Right ventricle myocardium superior (tissue), 1 donor: ENCODE measurements at places on chromosomes 2 and 18. TPM values are rescaled to one million over a fixed set of nuclear protein-coding genes. Genes with fewer than 3 reads are reported as not detected.
A peak's percentile ranks its signal among the peaks of the same experiment; 100 is the strongest.

GRCh38 chr18:74479486-74480148, 16.5 kb upstream of the CNDP2 start:
- DNase-seq = no peak

- no peak for DNase-seq
These were observed 1116.9 kb upstream of the CNTNAP5 start for GRCh38 chr2:122908159-122908558.

GRCh38 chr2:179461420-179461819, 196.8 kb upstream of the SESTD1 start:
- DNase-seq = no peak

DNA sequence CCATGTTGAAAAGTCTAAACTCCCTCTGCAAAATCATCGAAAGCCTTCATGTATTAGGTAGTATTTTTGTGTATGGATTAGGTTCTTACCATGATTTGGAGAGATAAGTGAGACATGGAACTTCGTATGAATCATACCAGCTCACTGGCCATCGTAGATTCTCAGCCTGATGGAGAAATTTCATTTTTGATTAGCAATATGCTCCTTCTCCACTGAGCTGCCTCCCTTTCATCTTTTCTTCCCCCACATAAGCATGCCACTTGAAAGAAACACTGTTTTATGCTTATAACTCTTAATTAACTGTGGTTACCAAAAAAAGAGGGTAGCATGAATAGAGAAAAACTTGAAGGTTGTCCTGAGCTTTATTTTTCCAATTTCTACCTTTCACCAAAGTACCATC, 111.9 kb downstream of the NCK2 start:
- DNase-seq = no peak

DNA sequence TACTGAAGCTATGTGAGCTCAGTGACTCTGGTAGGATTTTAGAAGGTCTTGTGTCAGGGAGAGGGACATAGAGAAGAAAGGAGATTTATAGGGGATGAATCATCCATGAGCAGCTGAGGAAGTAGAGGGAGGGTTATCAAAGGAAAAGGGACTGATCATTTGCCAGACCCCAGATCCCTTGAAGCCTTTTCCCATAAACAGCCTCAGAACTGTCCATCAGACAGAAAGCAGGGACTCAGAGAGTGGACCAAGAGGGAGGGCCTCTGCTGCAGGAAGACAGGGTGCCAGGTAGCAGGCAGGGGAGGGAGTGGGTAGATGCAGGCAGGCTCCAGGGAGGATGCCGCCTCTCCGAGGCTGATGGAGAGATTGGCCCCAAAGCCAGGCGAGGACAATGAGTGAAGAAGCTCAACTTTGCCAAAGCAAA, 133.9 kb downstream of the TNS1 start:
- no peak for DNase-seq

DNA sequence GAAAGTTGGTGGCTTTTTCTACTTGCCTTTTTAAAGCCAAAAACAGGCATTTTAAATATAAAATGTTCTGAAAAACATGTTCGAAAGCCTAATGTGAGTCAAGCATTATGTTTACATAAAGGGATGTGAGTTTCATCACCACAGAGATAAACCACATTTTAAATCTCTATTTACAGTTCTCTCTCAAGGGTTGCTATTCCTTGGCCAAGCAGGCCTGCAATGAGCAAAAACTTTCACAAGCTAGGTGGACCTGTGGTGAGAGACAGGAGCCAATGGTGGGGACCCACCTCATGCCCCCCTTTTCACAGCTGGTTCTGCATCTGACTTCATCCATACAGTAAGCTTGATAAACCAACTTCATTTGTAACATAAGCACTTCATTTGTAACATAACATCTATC, 65.1 kb downstream of the CUL3 start:
- no peak for DNase-seq

DNA sequence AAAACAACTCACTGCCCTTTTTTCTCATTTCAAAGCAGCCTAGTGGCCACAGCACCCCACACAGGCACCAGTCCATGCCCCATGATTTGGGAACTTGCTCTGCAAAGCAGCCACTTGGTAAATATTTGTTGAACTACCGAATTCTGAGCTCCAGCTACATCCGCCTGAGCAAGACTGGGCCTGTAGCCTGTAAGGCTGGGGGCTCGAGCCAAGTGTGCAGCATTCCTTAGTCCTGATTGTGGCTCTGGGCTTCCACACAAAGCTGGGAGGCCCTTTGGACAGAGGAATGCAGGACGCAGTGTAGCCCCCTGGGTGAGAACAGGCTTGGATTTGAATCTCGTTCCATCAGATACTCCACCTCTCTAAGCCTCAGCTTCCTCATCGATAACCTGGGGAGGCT, 88.4 kb downstream of the ACTR2 start:
- DNase-seq = peak; percentile 74

GRCh38 chr18:44799382-44799906, 118.8 kb downstream of the SETBP1 start:
- DNase-seq = no peak

DNA sequence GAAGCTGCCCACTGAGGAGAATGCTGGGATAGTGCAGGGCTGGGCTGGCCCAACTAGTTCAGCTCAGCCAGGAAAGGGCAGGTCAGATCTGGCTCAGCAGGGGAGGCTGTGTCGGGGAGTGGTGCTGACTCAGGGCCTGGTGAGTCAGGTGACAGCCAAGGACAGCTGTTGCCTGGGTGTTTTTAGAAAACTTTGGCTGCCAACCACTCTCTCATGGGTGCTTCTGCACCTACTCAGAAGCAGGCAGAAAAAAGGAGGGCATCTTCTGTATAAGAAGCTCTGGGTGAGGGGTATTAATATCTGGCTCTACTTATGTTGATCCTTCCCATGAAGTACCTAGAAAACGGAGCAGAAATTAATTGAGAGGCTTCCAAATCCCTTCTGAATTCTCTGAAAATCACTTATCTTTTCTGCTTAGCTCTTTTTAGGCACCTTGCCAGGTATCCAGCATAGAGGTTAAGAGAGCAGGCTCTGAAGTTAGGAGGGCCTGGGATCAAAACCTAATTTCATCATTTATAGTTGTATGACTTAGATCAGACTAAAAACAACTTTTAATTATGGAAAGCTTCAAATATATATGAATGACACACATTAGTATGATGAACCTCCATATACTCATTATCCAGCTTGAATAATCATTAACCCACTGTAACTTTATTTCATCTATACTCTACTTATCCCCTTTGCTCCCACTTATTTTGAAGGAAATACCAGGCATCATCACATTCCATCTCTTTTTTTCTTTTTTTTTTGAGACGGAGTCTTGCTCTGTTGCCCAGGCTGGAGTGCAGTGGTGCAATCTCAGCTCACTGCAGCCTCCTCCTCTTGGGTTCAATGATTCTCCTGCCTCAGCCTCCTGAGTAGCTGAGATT, 15.5 kb upstream of the RAB10 start:
- peak; percentile 75 for DNase-seq

DNA sequence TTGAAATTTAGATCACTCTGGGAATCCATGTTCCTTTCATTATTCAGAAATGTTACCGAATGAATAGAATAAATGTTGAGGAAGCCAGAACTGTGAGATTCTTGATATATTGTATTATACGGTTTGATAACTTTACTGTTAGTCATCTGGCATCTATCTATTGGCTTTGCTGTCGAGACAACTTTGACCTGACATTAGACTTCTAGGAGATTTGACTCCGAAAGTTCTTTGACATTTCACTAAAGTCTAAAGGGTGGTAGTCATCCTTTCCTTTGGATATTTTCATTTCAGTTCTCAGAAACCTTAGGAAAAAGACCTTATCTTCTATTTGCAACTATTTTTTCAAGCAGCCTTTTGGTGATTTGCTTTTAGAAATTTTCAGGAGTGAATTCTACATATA, 1.9 kb downstream of the BMPR2 start:
- no peak for DNase-seq

DNA sequence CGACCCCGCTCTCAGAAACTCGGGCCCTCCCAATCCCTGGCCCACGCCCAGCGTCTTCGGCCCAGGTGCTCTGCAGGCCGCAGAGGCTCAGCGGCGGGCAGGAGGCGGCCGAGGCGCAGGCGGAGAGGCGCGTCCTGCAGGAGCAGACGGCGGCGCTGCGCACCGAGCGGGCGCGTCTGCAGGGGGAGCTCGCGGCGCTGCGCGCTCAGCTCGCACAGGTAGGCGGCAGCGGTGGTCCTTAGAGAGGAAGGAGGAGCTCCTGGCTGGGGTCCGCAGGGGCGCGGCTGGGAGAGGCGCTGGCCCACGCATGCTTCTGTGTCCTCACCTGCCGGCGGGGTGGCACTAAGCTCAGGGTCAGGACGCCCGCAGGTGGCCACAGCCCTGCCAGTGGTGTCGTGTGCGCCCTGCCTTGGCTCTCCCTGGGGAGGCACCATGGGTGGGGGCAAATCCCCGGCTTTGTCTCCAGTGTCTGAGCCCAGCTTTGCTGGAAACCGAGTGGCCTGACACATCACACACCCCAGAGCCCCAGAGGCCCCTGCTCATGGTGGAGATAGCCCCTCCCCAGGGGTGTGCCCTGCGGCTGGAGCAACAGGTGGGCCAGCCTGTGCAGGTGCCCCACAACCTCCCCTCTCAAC, 14.9 kb upstream of the SNED1 start:
- DNase-seq = peak; percentile 49

DNA sequence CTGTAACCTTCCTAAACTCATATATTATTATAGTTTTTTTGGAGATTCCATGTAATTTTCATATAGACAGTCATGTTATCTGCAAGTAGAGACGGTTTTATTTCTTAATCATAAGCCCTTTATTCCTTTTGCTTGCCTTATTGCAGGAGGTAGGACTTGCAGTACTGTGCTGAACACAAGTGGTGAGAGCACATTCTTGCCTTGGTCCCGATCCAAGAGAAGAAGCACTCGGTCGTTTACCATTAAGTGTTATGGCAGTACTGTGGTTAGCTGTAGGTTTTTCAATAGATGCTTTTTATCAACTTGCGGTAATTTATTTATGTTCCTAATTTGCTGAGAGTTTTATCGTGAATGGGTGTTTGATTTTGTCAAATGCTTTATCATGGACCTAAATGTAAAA, 305.7 kb downstream of the DYSF start:
- DNase-seq = no peak

DNA sequence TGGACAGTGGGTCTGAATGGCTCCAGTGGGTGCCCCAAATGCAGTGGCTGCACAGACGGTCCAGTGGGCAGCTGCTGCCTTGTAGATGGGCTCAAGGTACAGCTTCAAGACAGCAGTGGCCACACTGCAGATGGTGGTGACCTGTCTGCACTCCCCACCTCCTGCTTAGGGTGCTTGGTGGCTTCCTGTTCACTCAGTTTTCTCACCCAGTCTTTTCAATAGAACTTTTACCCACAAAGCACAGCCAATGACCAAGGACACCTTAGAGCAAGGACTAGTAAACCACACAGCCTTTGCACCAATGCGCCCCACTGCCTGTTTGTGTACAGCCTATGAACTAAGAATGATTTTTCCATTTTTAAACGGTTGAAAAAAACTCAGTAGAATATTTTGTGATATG, 34.9 kb downstream of the MEX3C start:
- no peak for DNase-seq

DNA sequence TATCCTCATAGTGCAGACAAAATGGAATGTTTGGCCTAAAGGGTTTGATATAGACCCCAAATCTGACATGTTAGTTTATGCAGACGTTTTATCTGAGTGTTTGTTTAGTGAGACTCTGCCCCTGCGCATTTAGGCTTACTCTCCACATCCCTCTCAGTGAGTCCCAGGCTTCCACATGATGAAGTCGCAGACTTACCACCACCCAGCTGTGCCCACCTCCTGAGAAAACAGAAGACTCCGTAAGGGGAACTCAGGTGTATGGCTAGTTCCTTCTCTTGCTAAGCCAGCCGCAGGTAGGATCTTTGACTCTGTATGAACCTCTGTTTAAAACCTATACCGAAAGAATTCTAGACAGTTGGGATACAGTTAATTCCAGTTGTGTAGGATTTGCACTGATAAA, 272.6 kb downstream of the PTGR3 start:
- no peak for DNase-seq

GRCh38 chr18:44678725-44679055, 2.0 kb upstream of the SETBP1 start:
- no peak for DNase-seq

GRCh38 chr18:64806691-64807090, 657.8 kb upstream of the LINC00305 start:
- DNase-seq = no peak

GRCh38 chr2:157395811-157396210, 48.1 kb downstream of the CYTIP start:
- DNase-seq = no peak

DNA sequence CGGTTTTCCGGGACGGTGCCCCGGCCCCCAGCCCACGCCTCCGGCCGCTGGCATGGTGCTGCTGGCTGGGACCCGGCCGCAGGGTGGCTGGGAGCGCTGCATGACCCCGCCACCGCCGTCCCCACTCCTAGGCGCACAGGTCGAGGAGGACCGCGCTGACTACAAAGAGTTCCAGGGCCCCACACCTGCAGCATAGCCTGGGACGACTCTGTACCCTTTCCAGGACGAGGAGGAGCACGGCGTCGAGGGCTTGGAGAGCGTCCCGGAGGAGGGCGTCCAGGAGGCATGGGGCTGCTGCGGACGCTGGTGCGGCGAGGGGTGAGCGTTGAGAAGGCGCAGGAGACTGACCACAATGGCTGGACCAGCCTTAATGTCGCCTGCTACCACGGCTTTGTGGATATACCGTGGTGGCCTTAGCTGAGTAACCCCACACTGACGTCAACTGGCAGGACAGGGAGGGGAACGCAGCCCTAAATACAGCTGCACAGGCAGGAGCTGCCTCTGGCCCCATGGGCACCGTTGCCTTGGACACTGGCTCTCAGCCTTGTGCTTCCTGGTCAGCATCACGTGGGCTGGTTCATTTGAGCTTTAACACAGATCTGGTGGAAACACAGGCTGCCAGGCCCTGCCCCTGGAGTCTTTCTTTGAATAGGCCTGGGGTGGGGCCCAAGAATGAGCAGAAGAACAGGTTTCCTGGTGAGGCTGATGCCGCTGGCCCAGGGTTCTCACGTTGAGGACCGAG, 40.9 kb upstream of the TRIM43B start:
- peak; percentile 59 for DNase-seq

Gene PLEK
- total RNA-seq = 4.7 TPM

Gene CFLAR
- total RNA-seq = 251 TPM

Gene ERFE
- not detected for total RNA-seq

Gene LMAN2L
- 25.7 TPM for total RNA-seq

Gene UGT1A3
- total RNA-seq = not detected

Gene CCDC74A
- total RNA-seq = 0.35 TPM

Gene MC4R
- not detected for total RNA-seq

Gene NT5C1B
- not detected for total RNA-seq

Gene STARD6
- not detected for total RNA-seq
